Fibroblast of skin of left biceps (primary cell): ENCODE measurements at places on chromosomes 16 and 17.

GRCh38 chr17:77905766-77906165 is 52.7 kb upstream of the TNRC6C start:
- DNase-seq: no peak

GRCh38 chr17:29112771-29113295 is 67.4 kb downstream of the MYO18A start:
- DNase-seq: no peak

DNA sequence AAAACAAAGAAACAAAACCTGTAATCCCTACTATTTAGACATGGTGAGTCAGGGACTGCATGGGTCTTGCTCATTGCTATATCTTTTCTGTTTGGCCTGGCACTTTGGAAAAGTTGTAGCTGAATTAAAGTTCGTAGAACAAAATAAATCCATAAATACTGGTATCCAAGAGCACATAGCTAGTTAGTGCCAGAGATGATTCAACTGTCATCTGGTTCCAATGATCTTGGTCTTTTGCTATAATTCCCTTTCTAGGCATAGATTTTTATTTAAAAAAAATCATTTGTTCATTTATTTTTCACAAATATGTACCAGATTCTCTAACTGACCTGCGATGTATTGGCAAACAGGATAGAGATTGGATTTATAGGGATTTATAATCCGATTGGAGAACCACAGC is 1436.1 kb upstream of the GOT2 start:
- no peak for DNase-seq

DNA sequence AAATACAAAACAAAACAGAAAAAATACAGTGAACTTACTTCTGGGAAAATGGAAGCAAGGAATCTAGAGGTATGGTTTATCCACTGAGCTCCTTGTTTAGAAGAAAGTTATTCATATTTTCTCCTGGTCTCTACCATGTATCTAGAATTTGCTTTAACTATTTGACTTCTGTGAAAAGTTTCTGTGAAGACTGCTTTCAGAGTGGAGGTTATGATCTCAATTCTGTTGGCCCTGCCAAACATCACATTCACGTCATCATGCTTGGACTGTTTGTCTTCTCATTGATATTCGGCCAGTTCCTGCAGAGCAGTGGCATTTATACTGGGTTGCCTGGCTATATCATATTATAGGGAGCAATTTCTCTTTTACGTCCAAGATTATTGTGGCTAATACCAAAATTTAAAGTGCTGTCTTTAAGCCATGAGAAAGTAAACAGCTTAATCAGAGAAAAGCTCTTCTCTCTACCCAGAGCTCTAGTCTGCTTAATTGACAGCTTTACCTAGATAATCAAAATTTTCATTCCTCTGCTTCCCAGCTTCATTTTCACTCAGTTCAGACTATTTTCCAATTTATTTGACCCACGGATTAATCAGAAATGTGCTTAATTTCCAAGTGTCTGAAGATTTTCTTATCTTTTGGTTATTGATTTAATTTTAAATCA is at the start of gene ABCA8:
Gene ABCA8 (minus strand): TSS at position 212 of the 661 bp plus-strand sequence. CDS start 13,358 bp downstream, outside the sequence.
- DNase-seq: no peak

- DNase-seq: no peak
These were observed 23.3 kb downstream of the CPNE2 start for GRCh38 chr16:57115514-57116182.

DNA sequence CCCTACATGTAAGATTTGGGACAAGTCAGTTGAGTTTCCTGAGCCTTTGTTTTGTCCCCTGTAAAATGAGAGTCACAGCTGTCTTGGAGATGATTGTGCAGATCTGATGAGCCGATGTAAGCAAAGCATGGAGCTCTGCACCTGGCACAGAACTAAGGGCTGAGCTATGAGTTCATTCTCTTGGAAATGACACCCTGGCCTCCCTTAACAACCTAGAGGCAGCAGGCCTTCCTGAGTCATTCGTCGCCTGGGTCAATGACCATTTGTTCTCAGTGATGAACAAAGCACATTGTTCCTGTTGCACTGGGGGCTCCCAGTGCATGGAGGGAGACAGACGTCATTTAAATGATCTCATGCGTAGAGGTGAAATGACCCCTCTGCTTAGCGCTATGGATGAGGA is 62.8 kb upstream of the GCSH start:
- no peak for DNase-seq

DNA sequence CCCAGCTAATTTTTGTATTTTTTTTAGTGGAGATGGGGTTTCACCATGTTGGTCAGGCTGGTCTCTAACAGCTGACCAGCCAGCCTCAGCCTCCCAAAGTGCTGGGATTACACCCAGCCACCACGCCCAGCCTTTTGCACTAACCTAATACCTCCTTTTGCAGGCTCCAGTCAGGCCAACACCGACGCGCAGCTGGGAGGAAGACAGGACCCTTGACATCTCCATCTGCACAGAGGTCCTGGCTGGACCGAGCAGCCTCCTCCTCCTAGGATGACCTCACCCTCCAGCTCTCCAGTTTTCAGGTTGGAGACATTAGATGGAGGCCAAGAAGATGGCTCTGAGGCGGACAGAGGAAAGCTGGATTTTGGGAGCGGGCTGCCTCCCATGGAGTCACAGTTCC is 2.0 kb downstream of the TRPV2 start:
- no peak for DNase-seq

DNA sequence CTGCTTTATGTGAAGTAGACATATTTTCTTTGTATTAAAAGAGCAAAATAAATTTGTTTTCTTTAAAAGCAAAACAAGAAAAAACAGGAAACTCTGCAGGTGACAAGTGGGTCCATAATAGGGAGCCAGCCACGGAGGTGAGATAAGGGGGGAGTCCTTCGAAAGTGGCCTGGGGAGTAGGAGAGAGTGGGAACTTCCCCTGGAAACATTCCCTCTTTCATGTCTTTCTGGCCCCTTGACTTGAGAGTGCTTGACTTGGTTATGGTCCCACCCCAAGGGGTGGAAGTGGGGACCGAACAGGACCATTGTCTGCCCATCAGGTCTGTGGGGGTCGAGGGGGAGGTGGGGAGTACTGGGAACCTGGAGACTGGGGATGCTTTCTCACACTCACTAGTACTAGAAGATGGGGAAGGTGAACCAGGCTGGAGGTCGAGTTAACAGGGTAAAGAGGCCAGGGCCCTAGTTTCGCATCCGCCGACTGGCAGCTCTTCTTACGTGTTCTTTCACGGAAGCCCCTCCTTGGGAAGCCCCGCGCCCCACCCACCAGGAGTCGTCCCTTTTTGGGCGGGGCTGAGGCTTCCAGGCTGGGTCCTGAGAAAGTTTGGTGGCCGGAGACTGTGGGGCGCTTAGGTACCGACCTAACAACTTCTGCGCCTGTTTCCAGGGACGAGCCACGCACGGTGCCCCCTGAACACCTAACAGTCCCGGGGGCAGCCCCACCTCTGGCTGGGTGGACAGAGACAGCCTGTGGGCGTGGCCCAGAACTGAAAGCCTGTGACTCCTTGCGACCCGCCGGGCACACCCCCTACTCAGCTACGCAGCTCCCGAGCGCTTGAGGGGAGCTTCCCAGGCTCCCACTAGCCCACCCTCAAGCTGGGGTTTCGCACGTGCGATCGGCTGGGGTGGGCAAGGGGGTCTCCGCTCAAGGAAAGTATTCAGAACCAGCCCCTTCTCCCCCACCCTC is 790 bp downstream of the TRADD start:
- DNase-seq: no peak
